ENCODE measurements at places on chromosomes 4 and X.

- DNase-seq, result peak; percentile 58
Observed at GRCh38 chr4:146243141-146243882, 29.0 kb downstream of the REELD1 start.

DNA sequence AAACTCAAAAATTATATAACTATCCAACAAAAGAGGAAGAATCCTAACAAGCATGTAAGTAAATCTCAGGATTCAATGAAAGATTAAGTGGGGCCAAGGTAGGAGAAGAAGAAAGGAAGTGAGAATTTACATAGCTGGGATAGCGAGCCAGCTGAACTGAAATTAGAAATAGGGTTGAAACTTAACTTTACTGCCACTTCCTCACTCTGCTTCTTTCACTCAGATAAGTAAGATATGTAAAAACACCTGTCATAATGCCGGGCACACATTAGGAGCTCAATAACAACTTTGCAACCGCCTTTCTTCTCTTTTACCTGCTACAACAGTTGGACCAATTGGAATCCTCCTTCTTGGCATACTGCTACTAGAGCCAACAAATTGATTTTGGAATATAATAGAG, 129.4 kb downstream of the CNKSR2 start:
- no peak for DNase-seq

DNA sequence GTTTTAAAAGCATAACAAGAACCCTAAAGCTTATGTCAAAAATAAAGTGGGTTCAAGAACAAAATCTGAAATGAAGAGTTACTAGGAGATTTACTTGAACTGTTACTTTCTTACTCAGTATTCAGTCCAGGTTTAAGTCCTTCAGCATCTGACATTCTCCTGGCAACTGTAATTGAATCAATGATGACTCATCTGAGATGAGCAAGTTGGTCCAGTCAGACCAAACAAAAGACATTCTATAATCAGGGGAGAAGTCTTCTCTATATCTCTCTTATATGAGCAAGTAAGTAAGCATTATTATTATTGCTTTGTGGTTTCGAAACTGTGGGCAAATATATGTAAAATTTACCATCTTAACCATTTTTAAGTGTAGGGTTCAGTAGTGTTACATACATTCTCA, 34.6 kb downstream of the MAP9 start:
- no peak for DNase-seq

DNA sequence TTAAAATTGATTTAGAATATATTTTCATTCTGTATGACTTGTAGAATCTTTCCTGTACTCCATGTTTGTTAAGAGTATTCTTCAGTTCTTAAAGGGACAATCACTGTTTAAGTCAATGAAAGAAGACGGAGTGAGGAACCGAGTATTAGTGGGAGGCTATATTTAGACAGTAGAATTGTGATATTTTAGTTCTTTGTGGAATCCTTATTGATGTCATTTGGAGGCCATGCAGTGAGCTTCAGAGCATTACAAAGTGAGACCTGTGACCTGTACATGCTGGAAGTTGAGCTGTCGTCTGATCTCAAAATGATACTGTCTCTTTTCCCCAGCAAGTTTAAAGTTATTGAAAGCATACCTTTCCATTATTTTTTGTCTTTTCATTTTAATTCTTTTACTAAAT, 394.7 kb downstream of the GALNTL6 start:
- DNase-seq, result no peak

DNA sequence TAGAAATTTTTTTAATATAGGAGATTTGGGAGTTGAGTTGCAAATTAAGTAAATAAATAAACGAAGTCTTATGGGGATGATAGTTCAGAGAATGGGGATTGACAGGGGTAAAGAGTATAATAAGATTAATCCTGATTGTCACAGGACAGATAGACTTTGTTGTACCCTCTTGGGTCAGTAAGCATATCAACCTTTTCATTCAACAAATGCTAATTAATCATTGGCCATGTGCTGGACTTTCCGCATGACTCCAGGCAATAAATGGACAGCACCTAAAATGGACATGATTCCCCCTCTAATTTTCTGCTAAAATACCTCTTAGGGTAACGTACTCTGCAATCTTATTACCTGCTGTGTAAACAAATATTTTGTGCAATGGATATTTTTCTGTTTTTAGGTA, 1331.1 kb upstream of the ADGRL3 start:
- no peak for DNase-seq

Data from natural killer cell (primary cell).